NCI-H524 (cell line): ENCODE measurements at places on chromosomes 12 and 14.

DNA sequence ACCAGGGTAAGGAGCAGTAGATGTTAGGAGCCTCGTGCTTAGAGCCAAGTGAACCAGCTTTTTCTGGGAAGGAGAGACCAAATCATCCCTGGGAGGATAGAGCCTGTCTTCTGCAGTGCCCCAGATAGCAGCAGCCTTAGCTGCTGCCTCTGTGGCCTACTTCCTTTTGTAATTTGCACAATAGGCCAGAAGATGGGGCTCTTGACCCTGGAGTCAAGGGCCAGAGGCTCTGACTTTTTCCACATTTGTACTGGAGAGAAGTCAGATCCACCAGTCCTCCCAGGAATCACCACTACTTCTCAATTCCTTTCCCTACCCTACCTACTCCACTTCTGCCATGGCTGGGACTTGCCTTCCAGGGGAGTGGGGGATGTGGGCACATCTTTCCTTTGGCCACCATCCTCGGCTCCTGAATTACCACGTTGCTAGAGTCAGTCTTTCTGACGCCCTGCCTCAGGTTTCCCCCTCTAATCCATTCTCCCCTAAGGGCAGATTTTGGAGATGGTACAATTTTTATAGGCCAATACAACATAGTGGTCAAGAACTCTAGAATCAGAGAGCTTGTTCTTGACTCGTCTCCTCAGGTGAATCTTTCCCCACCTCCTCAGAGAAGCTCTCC lies 3.3 kb upstream of the SLC4A8 start:
- DNase-seq = peak; percentile 54

DNA sequence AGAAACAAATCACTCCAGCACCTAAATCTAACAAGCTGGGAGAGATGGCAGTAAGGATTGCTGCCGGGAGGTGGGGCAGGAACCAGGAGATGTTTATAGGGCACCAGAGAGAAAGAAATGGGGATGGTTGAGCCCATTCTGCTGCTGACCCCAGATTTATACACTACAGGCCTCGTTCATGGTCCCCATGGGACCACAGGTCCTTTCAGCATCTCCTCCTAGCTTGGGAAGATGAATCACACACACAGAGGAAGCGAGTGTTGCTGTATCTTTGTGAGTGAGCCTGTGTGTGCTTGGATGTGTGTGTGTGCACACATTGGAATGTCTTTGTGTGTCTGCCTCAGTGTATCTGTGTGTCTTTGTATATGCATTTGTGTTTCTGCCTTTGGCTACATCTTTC lies 49.7 kb upstream of the FICD start:
- no peak for DNase-seq

DNA sequence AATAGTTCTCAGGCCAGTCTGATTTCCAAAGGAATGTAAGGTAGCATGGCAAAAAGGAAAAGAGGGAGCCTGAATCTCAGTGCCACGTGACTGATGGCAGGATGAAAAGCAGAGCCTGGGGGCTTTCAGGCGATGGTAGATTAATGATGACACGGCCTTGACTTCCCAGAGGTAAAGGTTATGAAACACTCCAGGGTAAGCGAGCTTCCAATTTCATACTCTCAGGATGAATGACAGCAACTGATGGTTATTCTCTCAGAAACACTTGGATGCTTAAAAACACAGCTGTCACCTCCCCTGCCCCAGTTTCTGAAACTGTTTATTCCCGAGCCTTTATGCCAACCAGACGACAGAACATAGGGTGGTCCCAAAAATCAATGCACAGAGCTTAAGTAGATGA lies 28.8 kb downstream of the GDF11 start:
- peak; percentile 88 for DNase-seq

- DNase-seq = no peak
Observed at GRCh38 chr14:51512316-51512715, 139.4 kb upstream of the FRMD6 start.

- no peak for DNase-seq
Observed at GRCh38 chr14:68285421-68286179, 466.0 kb downstream of the RAD51B start.

- peak; percentile 80 for DNase-seq
Observed at GRCh38 chr14:76329154-76329928, 46.6 kb upstream of the ESRRB start.

DNA sequence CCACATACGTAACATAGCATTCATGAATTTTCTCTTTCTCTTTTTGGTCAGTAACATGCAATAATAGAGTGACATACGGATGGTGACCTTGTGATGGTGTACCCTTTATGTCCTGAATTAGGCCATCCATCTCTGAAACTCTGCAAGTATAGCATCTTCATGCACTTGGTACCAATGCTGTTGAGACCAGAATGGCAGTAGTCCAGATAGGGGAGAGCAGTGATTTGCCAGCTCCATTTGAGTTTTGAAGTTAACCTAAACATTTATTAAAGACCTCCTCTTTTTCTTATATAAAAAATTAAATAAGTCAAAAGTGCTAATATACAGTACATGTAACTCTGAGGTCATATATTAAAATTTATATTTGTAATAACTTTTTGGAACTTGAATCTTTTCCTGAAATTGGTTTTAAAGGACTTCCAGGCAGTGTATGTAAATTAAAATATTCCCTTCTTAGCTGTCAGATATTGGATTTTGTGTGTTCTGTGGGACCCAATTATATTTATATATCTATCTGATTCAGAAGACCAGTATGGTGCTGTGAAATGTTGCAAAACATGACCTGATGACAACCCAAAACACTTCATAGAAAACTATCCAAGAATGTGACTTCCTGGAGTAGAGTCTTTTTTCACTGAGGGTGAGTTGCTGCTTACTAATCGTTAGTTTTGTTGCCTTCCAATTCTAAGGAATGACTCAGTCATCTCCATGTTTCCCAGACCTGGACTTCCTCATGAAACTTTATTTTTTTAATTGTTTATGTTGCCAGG lies 3.5 kb downstream of the ELK3 start:
- DNase-seq = no peak

DNA sequence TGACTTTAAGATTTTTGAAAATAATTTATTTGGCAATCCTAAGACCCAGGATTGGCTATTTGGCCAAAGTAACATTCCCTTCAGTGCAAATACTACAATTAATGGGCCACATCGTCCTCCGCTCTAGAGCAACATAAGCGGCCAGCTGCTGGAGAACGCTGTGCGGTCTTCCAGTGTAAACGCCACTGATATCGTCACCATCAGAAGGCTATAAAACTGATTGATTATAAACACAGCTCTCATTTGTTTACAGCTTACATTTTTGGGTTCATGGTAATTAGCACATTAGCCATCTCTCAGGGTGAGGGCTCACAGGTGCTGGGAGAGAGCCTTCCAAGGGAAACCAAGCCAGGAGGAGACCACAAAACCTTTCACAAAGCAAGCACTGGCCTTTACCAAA lies 130.1 kb upstream of the BMP4 start:
- no peak for DNase-seq

DNA sequence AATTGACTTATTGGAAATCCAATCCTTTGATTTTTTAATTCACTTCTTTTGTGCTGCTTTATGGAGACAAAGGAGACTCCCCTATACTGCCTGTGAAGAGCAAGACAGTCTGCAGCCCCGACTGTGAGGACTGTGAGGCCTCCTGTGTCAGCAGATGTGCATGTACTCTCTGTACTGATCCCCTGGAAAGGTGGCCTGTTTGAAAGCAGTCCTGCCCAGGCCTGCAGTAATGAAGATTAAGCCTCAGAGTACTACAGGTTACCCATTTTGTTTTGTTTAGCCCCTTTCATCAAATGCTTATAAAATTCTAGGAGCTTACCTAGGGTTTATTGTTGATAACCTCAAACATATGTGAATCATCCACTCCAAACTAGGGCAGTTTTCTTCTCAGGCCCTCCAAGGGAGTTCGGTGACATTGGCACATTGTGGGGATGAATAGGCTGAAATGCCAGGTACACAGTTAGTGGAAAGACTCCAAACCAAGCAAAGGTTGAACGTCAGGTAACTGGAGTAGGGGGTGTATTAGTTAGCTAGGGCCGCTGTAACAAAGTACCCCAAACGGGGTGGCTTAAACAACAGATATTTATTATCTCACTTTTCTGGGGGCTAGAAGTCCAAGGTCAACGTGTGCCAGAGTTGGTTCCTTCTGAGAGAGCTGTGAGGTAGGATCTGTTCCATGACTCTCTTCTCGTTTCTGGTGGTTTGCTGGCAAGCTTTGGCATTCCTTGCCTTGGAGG lies 208.7 kb upstream of the BCL2L14 start:
- no peak for DNase-seq

GRCh38 chr14:106872611-106873446 lies 1346.4 kb downstream of the TMEM121 start:
- DNase-seq = peak; percentile 12

DNA sequence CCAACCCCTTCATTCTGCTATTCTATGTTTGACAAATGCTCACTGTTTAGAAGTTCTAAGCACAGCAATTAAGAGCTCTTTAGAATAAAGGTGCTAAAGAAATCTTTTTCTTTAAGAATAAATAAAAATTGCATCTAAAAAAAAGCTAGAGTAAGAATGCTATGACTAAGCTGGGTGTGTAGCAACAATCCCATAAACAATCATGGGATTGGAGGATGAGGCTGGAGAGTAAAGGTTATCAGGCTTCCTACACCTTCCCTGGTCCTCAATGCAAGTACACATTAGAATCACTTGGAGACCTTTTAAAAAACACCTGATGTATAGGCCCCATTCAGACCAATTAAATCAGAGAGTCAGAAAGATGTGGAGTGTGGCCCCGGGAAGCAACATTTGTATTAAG lies 88.3 kb downstream of the CIT start:
- DNase-seq = no peak

DNA sequence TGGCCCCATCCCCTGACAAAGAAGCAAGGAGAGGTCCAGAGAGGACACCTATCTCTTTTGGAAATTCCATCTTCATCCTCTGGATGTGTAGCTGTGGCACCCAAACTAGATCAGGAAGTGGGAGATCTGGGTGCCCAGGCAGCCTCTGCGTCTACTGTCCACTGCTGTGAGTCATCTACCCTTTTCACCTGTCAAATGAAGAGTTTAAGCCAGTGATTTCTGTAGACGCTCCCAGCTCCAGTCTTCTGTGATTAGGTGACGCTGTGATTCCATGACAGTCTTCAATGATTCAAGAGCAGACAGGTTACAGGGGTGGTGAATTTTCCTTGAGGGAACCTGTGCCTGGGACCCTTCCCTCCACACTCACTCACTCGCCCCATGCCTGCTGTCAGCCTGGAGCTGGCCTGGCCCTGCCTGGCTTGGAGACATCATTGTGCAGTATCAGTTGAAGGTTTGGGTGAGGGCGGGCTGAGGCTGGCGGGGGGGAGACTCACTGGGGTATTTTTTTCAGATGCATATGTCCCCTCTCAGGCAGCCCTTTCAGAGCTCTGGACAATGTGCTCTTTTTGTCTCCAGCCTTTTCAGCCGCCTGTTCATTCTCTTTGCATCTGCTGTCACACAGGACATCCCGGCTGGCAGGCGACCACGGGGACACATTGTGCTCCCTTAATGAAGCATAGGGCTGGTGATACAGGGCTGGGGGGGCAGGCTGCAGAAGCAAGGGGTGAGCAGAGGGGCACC lies 56.8 kb upstream of the PARP11 start:
- DNase-seq = no peak

DNA sequence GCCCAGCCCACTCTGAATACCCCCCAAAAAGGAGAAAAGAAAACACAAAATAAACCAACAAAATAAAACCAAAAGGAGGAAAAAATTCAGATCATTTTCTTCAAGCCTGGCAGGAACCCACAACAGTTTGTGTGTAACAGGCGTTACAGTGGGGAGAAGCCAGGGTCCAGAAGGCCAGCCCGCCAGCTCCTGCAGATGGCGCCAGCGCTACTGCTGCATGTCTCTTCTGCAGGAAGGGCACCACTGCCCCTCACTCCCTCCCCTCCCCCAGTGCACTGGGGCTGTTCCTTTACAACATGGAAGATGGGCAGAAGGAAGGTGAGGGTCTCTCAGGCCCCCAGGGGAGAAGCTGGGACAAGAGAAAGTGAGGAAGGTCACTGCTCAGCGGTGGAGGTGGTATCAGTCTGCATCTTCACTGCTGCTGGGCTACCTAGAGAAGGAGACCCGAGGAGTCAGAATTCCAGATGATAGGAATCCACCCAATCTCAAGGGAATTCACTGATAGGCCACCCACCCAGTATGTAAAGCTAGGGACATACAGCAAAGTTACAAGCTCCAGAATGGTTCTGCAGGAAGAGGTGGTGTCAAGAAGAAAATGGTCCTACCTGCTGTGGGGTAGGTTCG lies 2.3 kb upstream of the NOP2 start:
- DNase-seq = peak; percentile 62

DNA sequence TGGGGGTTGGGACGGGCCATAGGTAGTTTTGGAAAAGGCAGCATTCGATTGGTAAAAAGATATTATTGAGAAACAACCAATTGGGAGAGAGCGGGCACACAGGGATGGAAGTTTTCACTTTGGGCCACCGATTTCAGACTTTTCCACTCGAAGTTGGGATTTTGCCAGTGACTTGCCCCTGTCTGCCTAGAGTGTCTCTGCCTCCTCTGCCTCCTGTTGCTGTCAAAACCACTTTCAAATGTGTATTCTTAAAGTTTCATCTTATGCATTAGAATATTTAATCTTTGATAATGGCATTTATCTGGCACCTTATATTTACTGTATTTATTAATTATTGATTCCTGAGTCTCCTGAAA lies 182.3 kb downstream of the FUT8 start:
- no peak for DNase-seq

DNA sequence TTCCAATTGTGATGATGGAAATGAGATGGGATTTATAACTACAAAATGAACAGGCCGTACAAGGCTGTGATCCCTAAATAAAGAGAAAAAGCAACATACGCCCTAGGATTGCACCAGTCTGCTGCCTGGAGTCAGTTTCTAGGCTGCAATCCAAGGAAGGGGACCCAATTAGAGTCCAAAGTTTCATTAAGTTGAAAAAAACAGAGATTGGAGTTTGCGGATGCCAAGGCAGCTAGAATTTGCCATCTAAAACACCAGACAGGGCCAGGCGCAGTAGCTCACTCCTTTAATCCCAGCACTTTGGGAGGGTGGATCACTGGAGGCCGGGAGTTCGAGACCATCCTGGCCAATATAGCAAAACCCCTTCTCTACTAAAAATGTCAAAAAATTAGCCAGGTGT lies 661.0 kb downstream of the RPS29 start:
- DNase-seq = no peak

- no peak for DNase-seq
Observed at GRCh38 chr12:11014234-11014633, 8.2 kb downstream of the TAS2R19 start.

- DNase-seq = peak; percentile 51
Observed at GRCh38 chr12:14454098-14454907, 88.8 kb downstream of the ATF7IP start.

DNA sequence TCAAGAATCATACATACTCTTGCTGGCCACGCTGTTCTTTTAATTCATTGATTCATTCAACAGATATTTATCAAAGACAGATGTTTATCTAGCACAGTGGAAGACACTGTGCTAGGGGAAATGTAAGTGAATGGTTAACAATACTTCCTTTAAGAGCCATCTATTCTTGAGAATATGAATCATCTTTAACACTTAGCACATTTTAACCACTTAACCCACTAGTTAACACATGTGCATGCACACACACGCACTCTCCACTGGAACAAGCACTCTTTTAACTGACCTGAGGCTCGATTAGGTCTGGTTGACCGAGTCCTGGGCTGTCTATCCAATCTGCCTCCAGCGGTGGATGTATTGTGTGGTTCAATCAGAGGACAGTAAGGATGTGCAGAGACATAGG lies 34.6 kb downstream of the LMNTD1 start:
- no peak for DNase-seq

GRCh38 chr12:101407049-101407435 lies 530 bp downstream of the ARL1 start:
- no peak for DNase-seq
